Non-pigmented ciliary epithelial cell (primary cell): ENCODE measurements at places on chromosomes 11 and 22.

- no peak for DNase-seq
These were observed 73.8 kb upstream of the CRYBB3 start for GRCh38 chr22:25125693-25126357.

- no peak for DNase-seq
These were observed 8.5 kb downstream of the ADORA2A start for GRCh38 chr22:24435861-24436371.

DNA sequence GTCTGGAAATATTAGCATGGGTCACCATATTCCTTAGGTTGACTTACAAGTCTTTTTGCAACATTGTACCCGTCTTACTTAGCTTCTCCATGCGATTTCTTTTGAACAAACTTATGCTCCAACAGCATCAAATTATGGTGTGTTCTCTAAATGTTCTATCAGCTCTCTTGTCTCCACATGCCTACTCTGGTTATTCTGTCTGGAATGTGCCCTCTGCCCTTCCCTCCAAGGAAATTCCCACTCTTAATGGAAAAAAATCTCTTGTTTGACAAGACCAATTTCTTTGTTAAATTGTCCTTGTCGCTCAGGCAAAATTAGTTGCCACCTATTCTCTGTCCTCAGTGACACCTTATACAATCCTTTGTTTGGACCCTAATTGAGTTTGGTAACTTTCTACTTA is 522.8 kb upstream of the LUZP2 start:
- DNase-seq: no peak

- DNase-seq: no peak
These were observed 591.8 kb upstream of the KIRREL3 start for GRCh38 chr11:127592371-127592770.

DNA sequence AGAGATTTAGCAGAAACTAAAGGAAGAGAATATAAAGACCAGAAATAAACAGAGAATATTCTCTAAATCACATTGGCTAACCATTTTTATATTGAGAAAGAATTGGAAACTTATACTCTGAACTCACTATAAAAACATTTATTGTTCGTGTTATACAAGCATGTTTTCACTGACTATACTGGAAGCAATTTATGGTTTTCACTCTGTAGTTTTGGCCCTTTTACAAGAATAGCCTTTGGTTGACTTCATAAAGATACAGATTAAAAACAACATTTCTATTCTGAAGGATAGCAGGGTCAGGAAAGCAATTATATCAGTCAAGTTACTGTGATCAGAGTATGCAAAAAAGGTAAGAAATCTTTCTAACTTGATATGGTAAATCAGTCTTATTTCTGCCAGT is 965.7 kb upstream of the FAT3 start:
- no peak for DNase-seq

DNA sequence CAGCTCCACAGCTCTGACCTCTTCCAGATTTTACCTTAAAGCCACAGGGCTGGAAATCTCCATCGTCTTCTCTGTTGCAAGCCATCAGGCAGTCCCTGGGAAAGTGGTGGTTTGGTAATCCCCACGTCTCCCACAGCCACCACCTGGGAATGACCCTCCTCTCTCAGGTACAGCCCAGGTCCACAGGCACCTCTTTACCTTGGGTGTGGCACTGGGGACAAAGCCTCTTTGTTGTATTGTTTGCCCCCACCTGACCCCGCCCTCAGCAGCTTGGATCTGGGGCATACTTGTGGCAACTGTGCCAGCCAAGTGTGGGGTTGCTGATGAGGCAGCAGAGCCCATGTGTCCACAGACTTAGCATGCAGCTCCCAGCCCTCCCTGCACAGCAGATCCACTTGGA is 77.6 kb downstream of the LRRC32 start:
- DNase-seq: no peak

- no peak for DNase-seq
These were observed 17.8 kb upstream of the GRIA4 start for GRCh38 chr11:105592035-105592434.

GRCh38 chr11:81477277-81477676 is 1256.4 kb downstream of the FAM181B start:
- DNase-seq: no peak

GRCh38 chr11:22194306-22194705 is 1.4 kb downstream of the ANO5 start:
- no peak for DNase-seq

DNA sequence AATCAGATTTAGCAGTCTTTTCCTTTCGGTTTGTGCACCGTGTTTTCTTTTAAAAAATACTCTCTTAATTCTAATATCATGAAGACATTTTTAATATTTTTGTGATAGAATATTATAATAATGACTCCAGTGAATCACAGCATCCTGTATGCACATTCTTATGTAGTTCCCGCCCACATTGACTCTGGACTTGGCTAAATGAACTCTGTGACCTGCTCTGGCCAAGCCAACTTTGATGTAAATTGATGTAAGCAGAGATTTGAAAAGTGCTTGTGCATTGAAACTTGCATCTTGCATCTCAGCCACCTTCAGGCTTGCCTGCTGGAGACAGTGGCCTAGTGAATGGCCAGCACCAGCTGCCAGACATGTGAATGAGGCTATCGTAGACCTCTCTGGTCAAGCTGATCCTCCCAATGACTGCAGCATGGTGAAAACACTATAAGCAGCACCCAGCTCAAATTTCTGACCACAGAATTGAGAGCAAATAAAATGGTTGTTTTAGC is 29.2 kb upstream of the PGM2L1 start:
- no peak for DNase-seq

DNA sequence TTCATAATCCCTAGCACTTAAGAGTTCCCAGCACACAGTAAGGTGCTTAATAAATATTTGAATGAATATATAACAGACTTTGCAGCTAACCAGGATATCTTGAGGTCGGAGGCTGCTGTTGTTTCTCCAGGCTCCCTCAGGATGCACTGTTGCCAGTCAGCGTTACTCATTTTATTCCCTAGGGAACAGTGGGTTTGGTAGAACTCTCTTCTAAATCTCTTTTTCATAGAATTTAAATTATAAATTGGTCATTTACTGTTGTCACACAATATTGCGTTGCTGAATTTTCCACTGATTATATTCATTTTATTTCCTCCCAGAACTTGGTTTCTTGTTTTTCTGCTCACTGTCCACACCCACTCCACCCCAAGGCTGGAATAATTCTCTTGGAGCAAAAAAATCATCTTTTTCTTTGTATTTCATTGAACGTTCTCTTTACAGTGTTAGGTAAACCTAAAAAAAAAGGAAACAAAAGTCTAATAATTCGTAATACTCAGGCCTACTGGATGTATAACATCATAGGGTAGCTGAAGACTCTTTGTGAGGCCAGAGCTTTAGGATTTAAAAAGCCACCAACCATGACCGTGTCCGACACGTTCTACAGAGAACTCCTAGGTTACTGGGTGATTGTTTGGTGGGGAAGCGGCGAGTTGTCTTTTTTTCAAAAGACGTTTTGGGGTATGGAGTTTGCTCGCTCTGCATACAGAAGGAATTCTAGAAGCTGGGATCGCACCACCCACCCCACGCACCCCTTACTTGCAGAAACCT is 766 bp upstream of the CAPRIN1 start:
- no peak for DNase-seq

GRCh38 chr11:111635706-111636045 is 33.4 kb downstream of the SIK2 start:
- no peak for DNase-seq

DNA sequence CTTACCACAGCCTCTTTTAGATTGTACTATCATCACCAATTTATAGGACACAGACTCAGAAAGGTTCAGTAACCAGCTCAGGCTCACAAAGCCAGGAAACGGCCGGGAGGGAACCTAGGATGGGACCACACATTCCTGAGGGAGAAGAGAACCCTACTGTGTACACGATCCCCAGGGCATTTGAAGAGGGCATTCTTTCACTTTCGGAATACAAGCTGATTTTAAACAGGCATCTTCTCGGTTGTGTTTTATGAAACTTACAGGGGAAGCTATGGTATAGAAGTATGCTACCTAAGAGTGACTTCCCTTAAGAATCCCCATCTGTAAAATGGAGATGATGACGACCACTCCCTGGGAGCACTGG is 19.0 kb downstream of the SMCO4 start:
- DNase-seq: no peak

GRCh38 chr11:44787981-44788380 is 61.2 kb downstream of the TSPAN18 start:
- no peak for DNase-seq
